Hematopoietic multipotent progenitor cell treated with erythropoietin and hydrocortisone succinate and interleukin-3 and kit ligand, for 6 days (in vitro differentiated cells): ENCODE measurements at places on chromosomes 16 and 17.

GRCh38 chr17:6067060-6067459, 3.1 kb upstream of the WSCD1 start:
- DNase-seq: no peak

GRCh38 chr16:19132898-19133297, 19.1 kb downstream of the ITPRIPL2 start:
- no peak for DNase-seq

GRCh38 chr17:82386255-82386831, 14.8 kb downstream of the UTS2R start:
- DNase-seq: no peak

GRCh38 chr16:259814-260253, 15.9 kb downstream of the RGS11 start:
- DNase-seq: no peak

- no peak for DNase-seq
Observed at GRCh38 chr16:54923055-54923473, 7.6 kb upstream of the IRX5 start.

DNA sequence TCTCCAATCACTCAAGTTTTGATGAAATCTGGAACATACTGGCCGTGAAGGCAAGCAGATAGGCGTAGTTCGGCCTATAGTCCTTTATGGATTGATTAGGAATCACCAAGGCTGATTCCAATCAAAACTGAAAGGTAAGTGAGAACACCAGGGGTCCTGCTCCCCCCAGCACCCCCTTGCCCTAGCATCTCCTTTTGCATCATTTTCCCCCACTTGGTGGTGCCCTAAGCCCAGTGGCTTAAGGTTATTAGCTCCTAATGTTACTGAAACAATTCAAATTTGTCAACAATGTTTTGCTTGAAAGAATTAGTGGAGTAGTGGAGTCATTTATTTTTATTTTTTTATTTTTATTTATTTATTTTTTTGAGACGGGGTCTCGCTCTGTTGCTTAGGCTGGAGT, 4.9 kb downstream of the SLFN14 start:
- peak; percentile 63 for DNase-seq

- no peak for DNase-seq
Observed at GRCh38 chr17:40828454-40829044, 6.1 kb upstream of the KRT10 start.

DNA sequence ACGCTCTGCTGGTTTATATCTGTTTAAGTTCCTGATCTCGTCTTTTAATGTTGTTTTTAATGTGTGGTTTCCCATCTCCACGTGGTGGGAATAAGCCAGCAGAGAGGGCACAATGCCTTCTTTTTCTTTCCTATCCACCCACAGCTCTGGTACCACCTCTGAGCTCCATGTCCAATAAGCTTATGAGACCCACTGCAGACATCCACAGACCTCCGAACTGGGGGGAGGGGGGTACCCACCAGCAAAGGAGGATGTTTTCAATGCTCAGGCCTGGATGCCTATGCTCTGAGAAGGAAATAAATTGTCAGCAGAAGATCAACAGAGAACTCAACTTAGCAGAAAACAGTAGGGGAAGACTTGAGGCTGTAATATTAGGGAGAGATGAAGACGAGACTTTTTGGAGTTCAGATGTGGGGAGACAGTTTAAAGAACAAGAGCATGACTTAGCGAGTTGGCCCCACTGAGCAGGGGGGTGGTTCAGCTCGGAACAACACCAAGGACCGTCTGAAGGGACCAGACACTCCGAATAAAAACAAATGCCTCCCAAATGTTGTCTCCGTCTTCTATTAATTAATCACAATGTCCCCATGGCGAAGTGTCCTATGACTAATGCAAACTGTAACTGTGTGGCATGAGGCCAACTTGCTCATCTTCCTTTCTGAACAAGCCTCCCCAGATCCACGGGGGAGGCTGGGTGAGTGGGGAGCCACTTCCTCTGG, 62.7 kb downstream of the GAS7 start:
- peak; percentile 69 for DNase-seq

GRCh38 chr16:53714205-53715022, 10.5 kb downstream of the FTO start:
- DNase-seq: no peak

- peak; percentile 55 for DNase-seq
Observed at GRCh38 chr17:58783380-58783779, 27.7 kb downstream of the PPM1E start.

GRCh38 chr17:42407289-42407836, 15.7 kb downstream of the CAVIN1 start:
- DNase-seq: peak; percentile 92

GRCh38 chr16:57882792-57883191, 80.5 kb upstream of the KIFC3 start:
- DNase-seq: no peak

- DNase-seq: no peak
Observed at GRCh38 chr16:14436401-14436955, 193.6 kb downstream of the PARN start.

- DNase-seq: peak; percentile 27
Observed at GRCh38 chr16:89720551-89720812, 216 bp downstream of the VPS9D1 start.

DNA sequence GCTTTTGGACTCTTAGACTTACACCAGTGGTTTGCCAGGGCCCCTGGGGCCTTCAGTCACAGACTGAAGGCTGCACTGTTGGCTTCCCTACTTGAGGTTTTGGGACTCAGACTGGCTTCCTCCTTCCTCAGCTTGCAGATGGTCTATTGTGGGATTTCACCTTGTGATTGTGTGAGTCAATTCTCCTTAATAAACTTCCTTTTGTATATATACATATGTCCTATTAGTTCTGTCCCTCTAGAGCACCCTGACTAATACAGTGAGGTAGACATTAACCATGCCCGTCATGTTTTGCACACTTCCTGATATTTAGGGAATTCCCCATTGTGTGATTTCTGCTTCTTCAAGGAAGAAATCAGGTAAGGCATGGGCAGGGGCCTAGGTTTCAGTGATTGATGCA, 147.8 kb upstream of the CA10 start:
- no peak for DNase-seq

GRCh38 chr17:29615048-29615385, 7.7 kb downstream of the CORO6 start:
- peak; percentile 91 for DNase-seq

DNA sequence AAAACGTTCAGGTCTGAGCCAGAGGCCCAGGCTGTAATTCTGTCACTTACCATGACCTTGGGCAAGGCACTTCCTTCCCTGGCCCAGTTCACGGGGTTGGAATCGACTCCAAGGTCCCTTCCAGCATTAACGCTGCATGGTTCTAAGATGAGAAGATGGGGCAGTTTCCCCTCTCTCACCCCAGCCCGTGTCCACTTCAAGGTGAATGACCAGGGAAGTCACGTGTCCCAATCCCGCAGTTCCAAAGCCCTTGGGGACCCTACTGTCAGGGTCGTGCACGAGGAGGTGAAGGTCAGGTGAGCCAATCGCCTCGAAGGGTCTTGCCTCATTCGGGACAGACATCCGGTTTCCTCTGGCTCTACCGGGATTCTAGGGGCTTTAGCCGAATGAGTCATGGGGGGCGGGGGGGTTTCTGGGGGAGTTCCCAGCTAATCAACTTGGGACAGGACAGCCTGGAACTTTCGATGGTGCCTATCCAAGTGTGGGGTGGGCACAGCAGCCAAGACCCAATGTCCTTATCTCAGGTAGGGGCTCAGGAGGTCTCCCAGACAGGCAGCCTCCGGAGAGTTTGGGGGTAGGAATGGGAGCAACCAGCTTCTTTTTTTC, 762 bp upstream of the CSF3 start:
- DNase-seq: no peak

GRCh38 chr17:29617481-29618271, 5.0 kb downstream of the CORO6 start:
- DNase-seq: peak; percentile 90

GRCh38 chr17:66580956-66581391, 253.9 kb upstream of the CACNG5 start:
- peak; percentile 4 for DNase-seq

GRCh38 chr16:1403733-1404132, 10.8 kb downstream of the UNKL start:
- no peak for DNase-seq

DNA sequence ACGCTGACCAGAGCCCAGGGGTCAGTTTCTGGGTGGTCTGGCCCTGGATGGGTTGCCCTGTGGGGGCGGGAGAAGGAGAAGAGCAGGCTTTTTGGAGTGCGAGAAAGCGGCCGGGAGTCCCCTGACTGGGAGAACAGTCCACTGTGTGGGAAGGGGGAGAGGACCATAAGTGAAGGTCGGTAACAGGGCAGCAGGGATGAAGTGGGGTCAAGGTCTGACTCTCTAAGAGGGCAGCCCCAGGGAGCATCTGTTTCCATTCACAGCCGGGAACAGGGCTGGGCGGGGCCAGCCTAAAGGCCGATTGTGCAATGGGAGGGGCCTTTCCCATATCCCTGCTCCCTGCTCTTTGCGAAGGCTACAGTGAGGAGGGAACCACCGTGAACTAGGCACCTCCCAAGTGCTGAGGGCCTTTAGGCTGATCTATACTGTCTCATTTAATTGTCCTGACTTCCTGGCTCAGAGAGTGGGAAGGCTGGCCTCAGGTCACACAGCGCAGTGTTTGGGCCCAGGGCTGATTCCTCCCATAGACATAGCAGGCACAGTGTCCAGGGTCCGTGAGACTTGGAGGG, 10.4 kb upstream of the WFDC1 start:
- no peak for DNase-seq

DNA sequence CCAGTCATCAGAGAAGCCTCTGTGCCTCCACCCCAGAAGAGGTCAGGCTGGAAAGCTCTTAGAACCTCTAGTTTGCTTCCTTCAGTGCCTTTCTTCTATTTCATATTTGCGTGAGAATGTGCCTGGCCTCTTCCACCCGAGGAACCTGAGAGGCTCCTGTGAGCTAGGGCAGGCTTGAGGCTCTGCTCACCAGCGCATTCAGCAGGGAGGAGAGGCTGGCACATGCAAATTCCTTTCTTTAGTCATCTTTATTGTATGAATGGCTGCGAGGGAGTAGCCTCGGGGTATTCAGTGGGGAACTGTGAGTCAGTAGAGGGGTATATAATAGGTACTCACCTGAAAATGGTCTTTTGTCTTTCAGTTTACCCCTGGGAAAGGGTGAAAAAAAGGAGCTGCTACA, 268.3 kb downstream of the ABCC12 start:
- no peak for DNase-seq

GRCh38 chr16:58940609-58941008, 206.5 kb upstream of the GOT2 start:
- no peak for DNase-seq

- peak; percentile 35 for DNase-seq
Observed at GRCh38 chr17:63480826-63481487, 4.1 kb downstream of the ACE start.

- DNase-seq: no peak
Observed at GRCh38 chr17:44314031-44314430, 5.6 kb downstream of the RUNDC3A start.

GRCh38 chr17:51052235-51052634, 68.4 kb downstream of the SPAG9 start:
- DNase-seq: no peak

DNA sequence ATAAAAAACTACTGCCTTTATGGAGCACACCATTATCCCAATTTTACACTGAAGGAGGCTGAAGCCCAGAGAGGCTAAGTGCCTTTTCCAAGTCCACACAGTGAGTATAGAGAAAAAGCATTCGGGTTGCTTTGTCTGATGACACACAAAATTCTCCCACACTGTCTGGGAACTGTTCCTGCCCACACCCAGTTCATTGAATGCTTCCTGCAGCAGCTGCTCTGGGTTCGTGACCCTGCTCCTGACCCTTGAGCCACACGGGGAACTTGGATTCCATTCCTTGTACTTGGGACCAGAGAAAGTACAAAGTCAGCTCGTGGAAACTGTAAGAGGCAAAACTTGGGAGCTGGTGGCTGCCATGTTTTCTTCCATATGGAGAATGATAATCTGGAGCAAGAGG, 57.9 kb downstream of the AKAP1 start:
- DNase-seq: no peak

DNA sequence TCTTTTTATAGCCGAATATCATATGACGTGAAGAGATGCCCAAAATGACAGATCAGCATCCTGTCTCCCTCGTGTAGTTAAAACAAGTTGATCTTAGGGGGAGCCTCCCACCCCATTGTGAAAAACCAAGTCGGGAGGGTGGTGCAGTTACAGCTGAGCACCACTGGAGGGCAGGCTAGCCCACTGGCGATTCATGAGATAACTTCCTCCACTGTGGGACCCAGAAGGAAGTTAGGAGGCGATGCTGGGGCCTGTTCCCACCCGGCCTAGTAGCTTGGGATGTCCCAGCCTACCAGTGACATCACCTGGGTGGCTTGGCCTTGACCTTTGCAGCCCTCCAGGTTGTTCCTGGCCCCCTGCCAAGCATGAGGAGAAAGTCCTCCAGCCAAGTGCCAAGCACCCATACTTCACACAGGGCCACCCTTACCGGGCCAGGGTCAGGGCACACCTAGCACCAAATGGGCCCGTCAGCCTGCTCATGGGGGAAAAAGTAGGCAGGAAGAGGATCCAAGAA, 8.1 kb upstream of the CPNE2 start:
- DNase-seq: peak; percentile 88

- no peak for DNase-seq
Observed at GRCh38 chr16:89097392-89097772, 3.7 kb downstream of the ACSF3 start.

GRCh38 chr17:67229109-67229955, 15.7 kb downstream of the HELZ start:
- no peak for DNase-seq

DNA sequence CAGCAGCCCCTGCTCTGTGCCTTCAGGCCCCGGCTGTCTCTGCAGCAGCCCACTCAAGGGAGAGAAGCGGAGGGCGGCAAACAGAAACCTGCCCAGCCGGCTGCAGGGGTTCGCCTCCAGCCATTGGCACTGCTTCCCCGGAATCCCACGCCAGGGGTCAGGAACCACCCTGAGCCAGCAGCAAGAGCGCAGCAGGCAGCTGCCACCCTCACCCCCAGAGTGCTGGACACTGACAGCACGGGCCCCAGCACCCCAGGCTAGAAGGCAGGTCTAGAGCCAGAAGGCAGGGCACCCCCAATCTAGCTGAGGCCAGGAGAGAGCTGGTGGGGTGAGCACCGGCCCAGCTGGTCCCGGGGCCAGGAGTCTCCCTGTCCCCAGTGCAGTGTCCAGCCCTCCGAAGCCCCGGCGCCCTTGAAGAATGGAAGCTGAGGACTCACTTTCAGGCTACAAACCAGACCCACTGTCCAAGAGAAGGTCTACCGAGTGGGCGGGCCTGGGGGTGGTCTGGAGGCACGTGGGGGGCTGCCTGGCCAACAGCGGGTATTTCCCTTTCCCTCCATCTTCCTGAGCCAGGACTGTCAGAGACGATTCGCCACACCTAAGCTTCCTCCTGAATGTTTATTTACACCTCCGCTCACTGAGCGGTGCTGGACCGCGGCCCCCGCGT, 8.4 kb downstream of the UBALD2 start:
- no peak for DNase-seq

DNA sequence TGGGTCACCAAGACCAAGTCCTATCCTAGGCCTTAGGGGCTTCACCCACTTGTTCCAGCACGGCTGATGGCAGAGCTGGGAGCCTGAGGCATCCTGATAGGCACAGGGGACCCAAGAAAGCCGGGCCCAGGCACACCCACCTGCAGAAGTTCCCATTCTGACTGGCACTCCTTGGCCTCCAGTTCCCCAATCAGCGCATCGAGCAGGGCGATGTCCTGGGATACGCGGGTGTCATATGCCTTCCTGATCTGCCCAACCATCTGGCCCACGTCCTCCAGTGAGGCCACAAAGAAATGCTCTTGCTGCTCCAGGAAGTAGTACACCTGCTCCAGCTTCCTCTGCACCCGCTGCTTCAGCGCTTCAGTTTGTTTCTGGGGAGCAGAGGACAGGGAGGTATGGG, 9.6 kb downstream of the MEFV start:
- DNase-seq: no peak
